ENCODE measurements at places on chromosomes 2 and 18. TPM values are rescaled to one million over a fixed set of nuclear protein-coding genes. Genes with fewer than 3 reads are reported as not detected.

GRCh38 chr2:1769703-1770422, 25.5 kb upstream of the PXDN start:
- H3K4me1 ChIP-seq, result no peaks in the 10 kb centered on the region
- H3K4me3 ChIP-seq, result no peak overlapping the region
- no peaks in the 10 kb centered on the region for H3K27me3 ChIP-seq
- H3K36me3 ChIP-seq, result no peaks in the 10 kb centered on the region
- H3K27ac ChIP-seq, result no peak overlapping the region

GRCh38 chr18:2981212-2981728, 31.7 kb downstream of the LPIN2 start:
- peaks cover 94% of the 10 kb centered on the region for H3K4me1 ChIP-seq
- no peak for DNase-seq
- no peak overlapping the region for H3K4me3 ChIP-seq
- H3K27ac ChIP-seq, result no peak overlapping the region
- H3K27me3 ChIP-seq, result no peaks in the 10 kb centered on the region
- no peaks in the 10 kb centered on the region for H3K36me3 ChIP-seq

DNA sequence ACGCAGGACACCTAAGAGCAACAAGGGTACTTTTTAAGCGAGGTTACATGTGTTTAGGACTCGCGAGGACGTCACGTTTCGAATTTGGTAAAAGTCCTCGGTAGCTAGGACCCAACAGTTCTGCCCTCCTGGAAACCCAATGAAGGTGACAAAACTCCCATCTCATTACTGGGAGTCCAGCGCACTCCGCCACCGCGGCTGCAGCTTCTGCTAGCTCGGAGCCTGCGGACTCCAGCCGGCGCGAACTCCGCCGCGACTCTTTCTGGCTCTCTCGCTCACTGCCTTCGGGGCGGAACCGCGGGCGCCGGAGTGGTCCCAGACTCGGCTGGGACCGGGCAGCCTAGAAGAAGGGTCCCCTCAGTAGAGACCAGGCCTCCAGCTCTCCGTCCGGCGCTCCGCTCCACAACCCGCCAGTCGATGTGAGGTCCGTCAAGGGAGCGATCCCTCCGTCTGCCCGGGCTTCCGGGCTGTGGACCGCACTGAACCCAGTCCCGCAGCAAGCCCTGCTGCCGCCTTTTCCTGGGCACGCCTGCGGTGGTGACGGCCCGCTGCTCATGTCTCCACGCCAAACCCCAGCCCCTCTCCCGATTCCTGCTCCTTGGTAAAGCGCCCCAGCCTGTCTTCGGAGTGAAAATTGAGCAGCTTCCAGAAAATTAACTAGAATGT, 3.0 kb upstream of the OSR1 start:
- no peak overlapping the region for H3K27ac ChIP-seq
- no peaks in the 10 kb centered on the region for H3K4me1 ChIP-seq
- DNase-seq, result no peak

DNA sequence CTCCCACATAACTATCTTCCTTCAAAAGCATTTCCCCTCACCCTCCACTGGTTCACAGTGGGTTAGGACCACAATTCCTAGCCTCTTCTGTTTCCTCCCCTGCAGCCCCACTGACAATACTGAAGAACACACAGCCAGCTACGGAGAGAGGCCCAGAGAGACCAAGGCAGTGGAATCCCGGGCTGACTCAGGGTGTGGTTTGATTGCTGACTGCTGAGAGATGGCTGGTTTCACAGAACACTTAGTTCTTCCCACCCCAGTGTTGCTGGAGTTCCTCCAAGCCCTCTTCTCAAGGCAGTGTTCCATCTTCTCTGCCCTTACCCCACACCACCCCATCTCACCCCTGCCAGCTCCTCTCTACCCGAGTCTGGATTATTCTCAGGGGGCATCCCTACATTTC, 43.3 kb upstream of the ZFP36L2 start:
- H3K4me3 ChIP-seq, result no peak overlapping the region
- no peaks in the 10 kb centered on the region for H3K4me1 ChIP-seq
- H3K27me3 ChIP-seq, result no peaks in the 10 kb centered on the region
- H3K27ac ChIP-seq, result no peak overlapping the region
- no peaks in the 10 kb centered on the region for H3K36me3 ChIP-seq
- no peak for DNase-seq

CLEC4F gene
- total RNA-seq, result 0.19 TPM

CDH19 gene
- 0.37 TPM for total RNA-seq

QPCT gene
- 15.7 TPM for total RNA-seq

All from pancreas (tissue), 10 donors.